Inflammatory macrophage (primary cell): ENCODE measurements at places on chromosomes 3 and 15.

DNA sequence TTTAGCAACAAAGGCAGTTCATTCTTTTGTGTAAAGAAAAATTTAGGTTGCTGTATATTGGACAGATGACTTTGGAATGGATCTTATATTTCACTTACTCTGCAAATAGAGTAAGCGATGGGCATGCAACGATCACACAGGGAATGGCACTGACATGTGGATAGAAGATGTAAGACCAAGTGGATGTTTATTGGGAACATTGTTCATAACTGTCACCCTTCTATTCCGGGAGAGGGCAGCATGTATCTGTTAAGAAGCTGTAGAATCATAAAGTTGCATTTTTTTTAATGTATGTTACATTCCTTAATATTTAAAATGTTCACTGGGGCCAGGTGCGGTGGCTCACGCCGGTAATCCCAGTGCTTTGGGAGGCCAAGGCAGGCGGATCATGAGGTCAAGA lies 41.2 kb downstream of the HPS3 start:
- no peak for DNase-seq

DNA sequence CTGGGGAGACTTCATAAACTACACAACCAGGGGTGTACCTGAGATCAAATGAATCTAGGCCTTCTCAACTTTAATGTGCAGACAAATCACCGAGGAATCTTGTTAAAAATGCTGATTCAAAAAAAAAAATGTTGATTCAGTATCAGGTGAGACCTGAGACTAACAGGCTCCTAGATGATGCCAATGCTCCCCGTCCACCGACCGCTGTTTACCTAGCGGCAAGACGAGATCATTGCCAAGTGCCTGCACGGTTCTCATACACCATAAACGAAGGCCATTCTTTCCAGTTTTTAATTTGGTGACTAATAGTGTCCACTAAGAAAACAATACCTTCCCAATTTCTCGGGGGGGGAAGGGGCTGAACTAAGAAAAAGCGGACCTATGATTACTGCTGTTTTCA lies 2.5 kb upstream of the FSIP1 start:
- DNase-seq, result no peak

GRCh38 chr3:122810734-122811133 lies 15.9 kb downstream of the SLC49A4 start:
- no peak for DNase-seq

DNA sequence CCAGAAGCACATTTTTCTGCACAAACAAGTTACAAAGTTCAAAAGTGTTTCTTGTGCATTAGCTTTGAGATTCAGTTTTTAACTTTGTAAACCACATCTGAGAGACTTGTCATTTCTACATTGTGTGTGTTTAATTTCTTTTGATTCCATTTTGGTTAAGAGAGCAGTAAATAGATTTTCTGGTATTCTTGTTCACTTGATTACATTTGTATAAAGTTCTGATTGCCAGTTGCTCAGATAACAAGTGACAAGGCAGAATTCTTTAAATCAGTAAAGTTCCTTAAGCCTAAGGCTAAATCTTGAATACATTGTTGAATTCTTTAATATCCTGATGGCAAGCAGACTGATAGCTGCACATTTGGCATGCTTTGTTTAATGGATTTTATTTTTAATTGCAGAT lies 3.1 kb upstream of the FBXO22 start:
- DNase-seq, result no peak

GRCh38 chr15:49415638-49416037 lies 7.4 kb upstream of the FGF7 start:
- DNase-seq, result no peak

GRCh38 chr3:195103623-195104022 lies 167.3 kb downstream of the XXYLT1 start:
- no peak for DNase-seq

- DNase-seq, result peak; percentile 22
Observed at GRCh38 chr3:9409981-9410854, 12.8 kb downstream of the SETD5 start.

DNA sequence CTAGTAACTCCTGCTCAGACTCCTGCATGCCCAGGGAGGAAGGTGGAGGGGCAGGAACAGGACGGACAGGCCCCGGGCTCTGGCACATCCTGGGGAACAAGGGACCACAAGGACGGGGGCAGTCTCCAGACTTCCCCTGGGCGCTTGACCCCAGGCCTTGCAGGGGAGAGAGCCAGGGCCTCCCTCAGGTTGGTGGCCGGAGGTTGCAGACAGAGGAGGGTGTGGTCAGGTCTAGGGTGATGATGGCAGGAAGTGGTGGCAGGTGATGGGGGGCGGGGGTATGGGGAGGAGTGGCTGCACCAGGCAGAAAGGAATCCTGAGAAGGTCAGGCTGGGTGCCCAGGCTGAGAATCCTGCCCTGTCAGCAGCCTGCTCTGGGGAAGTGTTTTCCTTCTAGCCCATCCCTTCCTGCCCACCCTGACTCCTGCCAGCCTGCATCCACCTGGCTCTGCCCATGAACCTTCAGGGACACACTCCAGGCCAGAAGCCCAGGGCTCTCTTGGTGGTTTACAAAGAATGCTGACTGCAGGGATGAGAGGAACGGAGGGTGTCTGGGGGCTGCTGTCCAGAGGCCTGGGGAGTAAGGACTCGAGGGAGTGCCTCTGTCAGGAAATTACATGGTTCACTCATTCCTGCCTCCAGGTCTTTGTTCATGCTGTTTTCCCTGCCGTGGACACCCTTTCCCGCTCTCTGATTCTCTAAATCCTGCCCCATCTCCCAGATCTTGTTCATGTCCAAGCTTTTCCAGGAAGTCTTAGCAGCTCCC lies 15.8 kb downstream of the LOXL1 start:
- DNase-seq, result no peak

GRCh38 chr3:49658711-49659110 lies 15.4 kb upstream of the APEH start:
- DNase-seq, result no peak

DNA sequence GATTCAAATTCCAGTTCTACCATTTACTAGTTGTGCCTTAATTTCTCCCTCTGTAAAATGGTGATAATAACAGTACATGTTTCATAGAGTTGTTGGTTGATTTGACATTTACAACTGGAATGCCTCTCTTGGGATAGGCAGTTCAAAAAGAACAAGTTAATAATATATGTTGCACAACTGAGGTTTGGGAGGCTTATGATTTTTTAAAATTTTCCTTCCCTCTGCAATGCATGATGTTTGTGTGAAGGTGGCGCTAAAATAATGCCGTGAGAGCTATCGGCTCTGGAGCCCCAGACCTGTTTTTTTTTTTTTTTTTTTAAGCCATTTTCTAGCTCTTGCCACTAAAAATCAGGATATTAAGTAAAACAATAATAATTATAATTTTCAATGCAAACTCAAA lies 18.6 kb downstream of the DNAJB11 start:
- DNase-seq, result no peak

- DNase-seq, result peak; percentile 32
Observed at GRCh38 chr3:8491271-8492144, 10.1 kb upstream of the LMCD1 start.

DNA sequence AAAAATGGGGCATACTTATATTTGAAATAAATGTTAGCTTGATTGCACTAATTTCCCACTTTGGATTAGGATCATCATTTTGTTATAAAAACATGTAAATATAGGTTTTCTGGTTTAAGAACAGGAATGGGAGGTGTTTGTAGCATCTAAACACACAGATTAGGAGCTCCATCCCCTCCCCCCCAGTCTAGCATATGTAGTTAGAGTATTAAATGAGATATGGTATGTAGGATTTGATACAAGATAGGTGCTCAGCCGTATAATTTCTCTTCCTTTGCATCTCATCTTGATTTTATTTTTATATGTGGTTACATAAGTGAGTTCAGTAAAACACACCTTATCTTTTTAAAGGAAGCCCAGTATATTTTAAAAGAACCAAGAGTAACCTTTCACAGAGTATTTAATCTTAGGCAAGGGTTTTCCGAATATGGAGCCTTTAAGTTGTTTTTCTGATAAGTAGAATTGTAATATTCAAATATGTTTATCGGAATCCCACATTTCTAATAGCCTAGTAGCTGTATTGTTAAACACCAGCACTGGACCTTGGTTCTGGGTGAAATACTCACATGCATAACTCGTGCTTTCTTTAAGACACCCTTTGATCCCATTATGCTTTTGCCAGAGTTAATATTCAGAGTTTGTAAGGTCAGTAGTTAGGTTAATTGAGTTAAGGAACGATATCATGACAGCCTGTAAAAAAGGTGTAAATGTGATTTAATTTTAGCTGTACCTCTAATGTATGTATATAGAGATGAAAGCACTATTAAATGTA lies 2.3 kb downstream of the SLC25A36 start:
- DNase-seq, result no peak

- no peak for DNase-seq
Observed at GRCh38 chr3:149845570-149846244, 32.7 kb downstream of the RNF13 start.

GRCh38 chr3:106065831-106066230 lies 197.0 kb upstream of the CBLB start:
- no peak for DNase-seq

DNA sequence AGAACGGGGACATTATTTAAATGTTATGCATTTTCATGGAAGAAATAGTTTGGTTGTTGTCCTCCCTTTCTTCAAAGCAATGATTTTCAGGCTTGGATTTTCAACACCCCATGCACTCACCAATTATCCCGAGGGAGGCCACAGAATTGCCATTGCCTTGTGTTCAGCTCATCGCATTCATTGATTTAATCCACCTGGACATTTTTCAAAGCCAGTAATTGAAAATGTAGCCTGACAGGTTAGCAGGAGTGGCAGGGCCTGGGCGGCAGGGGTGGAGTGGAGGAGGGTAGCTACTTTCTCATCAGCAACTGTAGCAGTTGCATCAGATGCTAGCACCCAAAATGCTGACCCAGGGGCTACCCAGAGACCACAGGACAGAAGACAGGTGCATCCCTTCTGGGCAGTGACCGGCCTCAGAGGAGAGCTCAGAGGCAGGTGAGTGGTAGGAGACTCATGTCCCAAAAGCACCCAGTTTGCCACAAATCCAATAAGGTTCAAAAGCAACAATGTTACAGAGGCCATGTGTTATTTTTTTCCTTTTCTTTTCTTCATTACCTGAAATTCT lies 242.4 kb downstream of the CD47 start:
- no peak for DNase-seq

DNA sequence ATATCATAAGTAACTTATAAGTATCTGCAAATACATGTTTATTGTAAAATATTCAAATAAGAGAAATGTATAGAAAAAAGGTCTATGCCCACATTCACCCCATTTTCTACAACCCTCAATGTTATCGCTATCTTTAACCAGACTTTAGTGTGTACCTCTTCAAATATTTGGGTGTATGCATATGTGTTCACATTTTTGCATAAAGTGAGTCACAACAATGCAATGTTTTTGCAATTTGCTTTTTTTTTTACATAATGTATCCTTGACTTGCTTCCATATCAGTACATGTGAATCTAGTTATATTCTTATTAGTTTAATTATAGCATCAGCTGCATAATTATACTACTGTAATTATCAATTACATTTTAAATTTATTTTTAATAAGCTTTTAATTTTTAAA lies 117.3 kb upstream of the LYSMD4 start:
- DNase-seq, result no peak

GRCh38 chr15:63896336-63897115 lies 62.8 kb upstream of the HERC1 start:
- peak; percentile 91 for DNase-seq

- no peak for DNase-seq
Observed at GRCh38 chr3:172991424-172991996, 149.5 kb downstream of the SPATA16 start.

DNA sequence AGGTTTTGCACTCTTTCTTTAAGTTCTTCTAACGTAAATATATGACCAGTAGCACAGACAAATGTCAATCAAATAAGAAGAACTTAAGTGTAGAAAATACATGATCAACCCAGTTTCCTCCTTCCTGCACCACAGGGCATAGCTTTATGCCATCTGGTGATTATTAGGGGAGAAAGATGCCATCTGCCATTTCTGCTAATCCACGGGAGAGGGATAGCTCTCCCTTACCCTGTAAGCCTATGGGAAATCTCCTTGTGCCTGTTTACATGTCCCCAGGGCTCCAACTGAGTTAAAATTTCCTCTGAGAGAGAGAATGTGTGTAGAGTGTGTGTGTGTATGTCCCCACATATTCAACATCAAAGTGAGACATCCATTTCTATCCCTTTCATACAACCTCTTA lies 135.9 kb downstream of the RSL24D1 start:
- DNase-seq, result no peak

DNA sequence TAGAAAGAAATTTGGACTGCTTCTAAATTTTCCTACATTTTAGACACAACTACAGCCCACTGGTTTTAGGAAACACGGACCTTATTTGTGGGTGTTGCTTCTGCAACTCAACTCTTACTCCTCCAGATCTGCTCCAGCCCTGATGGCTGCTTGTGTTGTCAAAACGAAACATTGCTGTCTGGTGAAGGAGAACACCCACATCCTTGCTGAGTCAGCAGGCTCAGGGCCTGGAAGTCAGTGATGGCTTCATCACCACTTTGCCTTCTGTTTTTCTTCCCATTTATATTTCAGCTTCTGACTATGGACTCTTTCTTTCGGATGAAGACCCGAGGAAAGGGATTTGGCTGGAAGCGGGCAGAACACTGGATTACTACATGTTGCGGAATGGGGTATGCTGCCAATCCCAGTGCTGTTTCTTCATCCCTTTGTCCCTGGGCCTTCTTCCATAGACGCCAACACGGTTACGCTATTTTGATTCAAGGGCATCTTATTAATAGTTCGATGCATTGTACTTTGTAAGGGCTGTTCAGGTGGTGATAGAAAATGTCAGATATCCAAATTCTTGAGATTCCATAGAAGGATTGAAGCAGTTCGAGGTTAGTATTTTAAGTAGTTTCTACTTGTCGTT lies 392.6 kb upstream of the TPM1 start:
- DNase-seq, result peak; percentile 92

- DNase-seq, result no peak
Observed at GRCh38 chr3:149314807-149315578, 18.4 kb downstream of the TM4SF18 start.

DNA sequence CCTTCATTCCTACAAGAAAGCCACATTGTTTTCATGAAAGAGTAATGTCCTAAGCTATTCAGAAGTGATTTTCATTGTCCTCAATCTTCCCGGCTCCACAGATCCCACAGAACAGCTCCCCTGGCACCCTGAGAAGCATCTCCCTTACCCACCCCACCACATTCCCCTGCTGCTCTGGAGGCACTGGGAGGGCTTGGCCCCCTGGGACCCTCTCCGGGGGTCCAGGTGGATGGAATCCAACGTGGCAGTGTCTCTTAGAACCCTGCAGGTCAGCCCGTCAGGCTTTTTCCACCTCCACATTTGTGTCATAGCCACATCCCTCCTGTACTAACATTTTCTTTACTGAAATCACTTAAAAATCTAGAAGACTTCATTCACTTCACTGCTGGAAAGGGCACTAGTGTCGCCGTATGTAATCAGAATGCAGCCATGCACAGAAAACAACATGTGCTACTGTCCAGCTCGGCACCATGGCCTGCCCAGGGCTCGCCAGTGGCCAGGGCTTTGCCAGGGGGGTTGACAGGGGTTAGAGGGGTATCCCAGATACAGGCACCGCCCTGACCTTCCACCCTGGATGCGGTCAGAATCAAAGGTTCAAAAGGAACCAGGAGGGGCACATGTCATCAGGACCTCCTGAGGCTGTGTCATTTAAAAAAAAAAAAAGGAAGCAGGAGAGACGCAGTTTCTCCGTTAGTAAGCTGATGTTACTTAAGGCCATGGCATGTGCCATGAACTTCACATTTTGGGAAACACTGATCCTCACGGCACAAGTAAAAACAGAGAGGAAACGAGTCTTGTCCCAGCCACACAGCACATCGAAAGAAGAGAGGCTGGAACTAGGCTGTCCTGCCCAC lies 106.3 kb downstream of the LSM3 start:
- peak; percentile 84 for DNase-seq

GRCh38 chr3:42961633-42962032 lies 17.5 kb upstream of the GASK1A start:
- DNase-seq, result peak; percentile 53
